ENCODE measurements at places on chromosomes 6 and 20.

- no peak for DNase-seq
These were observed 165.0 kb downstream of the MAFB start for GRCh38 chr20:40524071-40524470.

- DNase-seq: no peak
These were observed 4.9 kb upstream of the ADA start for GRCh38 chr20:44656448-44656847.

DNA sequence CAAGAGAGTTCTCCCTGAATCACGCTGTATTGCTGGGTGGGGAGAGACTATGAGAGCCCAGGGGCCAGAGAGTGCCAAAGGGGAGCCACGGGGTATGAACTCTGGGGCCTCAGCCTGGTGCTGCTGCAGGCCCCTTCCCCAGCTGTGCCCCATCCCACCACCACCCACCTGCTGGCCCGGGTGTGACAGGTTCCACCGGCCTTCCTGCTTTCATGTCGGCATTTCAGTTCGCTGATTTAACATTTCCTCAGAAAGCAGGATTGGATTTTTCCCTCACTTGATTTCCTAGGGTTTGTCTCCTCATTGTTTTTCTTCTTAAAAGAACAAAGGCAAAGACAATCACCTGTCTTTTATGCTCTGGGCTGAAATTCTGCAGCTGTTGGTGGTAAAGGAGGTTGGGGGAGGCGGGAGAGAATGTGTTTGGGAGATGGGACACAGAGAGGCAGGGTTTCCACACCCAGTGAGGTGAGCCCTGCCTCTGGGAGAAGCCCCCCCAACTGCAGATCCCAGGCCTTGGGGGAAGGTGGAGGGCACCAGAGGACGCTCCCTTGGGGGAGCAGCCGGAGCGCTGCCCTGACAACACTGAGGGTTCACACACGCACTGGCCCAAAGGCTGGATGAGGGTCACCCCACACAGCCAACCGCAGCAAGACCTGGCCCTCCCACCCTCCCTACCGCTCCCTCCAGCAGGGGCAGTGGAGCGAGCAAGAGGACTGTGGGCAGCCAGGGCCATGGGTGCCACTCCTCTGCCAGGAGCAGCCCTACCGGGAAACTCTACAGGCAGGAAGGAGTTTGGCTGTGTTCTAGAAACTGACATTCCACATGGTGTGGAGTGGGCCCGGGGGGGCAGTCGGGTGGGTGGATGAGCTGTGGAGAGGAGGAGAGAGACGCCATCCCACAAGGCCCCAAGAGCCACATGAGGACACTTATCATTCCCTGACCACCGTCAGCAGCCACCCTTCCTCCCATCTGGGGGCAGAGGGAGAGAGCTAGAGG, 10.5 kb upstream of the MLN start:
- no peak for DNase-seq

DNA sequence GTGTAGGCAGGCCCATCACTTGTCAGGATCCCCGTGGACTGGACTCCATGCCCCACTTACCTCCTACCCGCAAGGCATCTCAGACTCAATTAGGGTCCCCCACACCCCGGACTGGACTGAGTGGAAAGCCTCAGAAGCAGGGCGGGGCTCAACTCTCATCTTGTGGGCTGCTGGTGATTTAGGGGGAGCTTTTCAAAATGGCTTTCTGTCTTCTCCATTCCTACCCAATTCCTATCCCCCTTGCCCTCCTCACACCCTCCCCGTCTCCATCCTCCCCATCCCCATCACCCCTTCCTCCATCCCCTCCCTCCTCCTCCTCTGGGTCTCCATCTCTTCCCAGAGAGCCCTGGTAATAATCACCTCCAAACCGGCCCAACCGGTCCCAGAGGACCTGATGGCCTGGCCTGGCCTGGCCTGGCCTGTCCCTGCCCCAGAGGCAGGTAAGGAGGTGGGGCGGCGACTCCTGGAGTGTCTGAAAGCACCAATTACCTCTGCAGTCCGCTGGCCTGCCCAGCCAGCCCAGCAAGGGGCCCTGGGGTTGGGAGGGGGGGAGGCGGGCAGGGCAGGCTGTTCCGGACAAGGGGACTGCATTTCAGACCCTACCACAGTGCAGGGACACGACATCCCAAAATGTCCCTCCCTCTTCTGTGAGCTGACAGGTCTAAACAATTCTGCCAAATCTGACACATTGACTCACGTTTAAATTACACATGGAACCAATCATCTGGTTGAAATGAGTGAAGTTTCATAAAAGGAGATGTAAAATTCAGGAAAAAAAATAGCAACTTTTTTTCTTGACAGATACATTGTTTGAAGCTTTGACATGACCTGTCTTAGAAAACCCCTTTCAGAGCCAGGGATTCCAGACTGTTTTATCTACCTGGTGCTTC, 24.8 kb downstream of the MAFB start:
- DNase-seq: no peak

- no peak for DNase-seq
These were observed 27.3 kb downstream of the RIMS1 start for GRCh38 chr6:71913444-71914234.

- DNase-seq: no peak
These were observed 3.6 kb downstream of the PARD6B start for GRCh38 chr20:50734730-50735679.

DNA sequence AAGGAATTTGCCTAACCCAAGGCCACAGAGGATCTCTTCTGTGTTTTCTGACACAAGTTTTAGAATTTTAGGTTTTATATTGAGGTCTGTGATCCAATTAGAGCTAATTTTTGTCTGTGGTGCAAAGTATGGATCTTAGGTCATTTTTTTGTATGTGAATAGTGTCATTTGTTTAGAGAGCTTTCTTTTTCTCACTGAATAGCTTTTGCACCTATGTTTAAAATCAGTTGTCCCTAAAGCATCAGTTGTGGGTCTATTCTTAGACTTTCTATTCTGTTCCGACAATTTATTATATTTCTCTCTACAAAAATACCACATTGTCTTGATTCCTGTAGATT, 341 bp upstream of the MCM9 start:
- no peak for DNase-seq

DNA sequence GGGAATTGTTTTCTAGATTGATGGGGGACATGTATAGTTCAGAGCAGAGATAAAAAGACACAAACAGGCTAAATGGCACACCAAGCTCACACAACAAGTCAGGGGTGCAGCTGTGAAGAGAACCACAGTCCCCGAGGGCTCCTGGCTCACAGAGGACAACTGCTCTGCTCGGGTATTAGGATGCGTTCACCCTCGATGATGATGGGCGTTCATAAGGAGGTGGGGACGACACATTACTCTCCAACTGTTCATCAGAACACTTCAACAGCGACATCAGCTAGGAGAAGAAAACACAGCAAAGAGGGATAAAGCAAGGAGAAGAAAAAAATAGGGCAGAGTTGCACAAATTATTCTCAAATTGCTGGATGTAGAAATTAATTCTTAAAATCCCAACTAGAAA, 174.8 kb upstream of the RREB1 start:
- DNase-seq: no peak

DNA sequence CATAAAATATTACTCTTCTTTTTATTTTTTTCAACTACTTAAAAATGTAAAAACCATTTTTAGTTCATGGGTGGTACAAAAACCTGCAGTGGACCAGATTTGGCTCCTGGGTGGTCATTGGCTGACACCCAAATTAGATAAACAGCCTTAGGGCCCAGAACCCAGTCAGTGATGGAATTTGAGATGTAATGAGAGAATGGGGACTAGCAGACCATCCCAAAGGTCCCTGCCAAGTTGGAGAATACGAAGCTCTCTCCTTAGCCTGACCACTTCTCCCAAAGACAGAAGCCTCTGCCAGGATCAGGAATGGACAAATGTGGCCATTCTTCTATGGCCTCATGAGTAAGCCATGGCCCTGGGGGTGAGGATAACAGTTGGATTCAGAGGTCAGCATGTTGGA, 194.7 kb downstream of the NFATC2 start:
- DNase-seq: no peak

DNA sequence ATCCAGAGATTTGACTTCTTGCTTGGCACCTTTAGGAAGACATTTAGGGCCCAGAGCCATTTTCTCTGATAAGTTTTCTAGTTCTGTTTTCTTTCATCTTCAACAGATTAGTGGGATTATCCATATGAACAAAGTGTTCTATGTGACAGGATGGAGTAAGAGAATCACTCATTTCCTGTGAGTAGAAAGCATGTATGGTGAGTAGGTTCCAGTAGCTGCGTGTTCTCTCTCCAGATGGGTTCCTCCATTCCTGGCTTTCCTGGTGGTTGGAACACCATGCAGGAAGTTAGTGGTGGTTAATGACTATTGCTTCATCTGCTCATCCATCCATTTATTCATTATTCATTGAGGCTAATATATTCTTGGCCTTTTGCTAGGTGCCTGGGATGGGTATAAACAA, 54.0 kb downstream of the EFCAB8 start:
- DNase-seq: no peak

DNA sequence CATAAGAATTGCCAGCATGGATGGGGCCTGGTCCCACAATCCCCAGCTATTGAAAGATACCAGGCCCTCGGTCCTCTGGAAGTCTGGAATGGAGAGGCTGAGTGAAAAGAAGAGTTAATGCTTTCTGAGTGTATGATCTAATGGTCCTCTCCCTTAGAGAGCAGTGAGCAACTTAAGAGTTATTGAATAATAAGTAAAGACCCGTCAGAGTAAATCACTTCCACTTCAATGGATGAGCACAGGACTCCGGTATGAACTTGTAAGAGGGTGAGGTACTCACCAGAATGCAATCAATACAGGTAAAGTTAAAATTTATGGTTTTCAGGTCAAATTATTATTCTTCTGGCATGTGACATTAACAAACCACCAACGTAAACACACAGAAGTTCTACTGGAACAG, 39.9 kb downstream of the FAXC start:
- no peak for DNase-seq

- no peak for DNase-seq
These were observed 3.9 kb upstream of the TGM2 start for GRCh38 chr20:38168791-38169589.

DNA sequence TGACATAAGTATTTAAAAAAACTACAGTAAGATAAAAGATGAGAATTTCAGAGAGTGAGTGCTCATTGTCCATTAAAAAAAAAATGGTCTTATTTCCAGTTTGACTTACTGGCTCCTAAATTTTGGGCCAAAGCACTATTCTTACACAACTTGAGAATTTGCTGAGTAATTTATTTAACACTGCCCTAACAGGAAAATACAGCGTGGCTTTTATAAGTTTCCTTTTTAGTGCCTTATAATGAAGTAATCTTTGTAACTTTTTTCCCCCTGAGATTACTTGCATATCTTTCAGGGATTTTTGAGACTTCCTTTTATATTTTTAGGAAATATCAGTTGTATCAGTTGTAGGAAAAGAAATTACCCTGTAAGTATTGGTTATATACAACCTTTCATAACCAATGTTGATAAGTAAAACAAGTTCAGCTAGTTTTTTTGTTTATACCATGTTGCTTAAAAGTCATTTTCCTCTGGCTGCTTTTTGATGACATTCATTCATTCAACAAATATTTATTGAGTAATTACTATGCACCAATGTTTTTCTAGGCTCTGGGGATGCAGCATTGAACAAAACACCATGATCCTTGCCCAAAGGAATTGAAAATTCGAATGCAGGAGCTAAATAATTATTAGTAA, 106.4 kb upstream of the SGK1 start:
- DNase-seq: no peak

- DNase-seq: no peak
These were observed 348.0 kb upstream of the JARID2 start for GRCh38 chr6:14897831-14898230.

DNA sequence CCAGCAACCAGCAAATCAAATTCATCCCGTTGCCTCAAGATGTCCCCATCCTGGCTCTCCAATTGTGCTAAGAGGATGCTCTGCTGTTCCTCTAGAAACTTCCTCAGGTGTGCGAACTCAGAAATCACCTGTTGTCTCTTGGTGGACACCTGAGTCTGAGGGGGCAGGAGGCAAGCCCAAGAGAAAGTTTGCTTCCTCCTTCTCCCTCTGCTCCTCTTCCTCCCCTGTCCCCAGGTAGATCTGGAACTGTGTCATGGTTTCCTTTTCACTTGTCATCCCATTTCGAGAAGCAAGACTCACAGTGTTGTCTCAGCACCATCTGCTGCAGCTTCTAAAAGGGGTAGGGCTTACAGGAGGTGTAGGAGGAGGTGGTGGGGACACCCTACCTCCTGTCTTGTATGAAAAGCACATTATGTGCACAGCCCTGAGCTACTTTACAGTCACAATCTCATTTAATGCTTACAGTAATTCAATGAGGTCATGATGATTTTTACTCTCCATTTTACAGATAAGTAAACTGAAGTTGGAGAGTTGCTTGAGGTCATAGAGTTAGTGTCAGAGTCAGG, 2.5 kb downstream of the TRIM10 start:
- DNase-seq: no peak

DNA sequence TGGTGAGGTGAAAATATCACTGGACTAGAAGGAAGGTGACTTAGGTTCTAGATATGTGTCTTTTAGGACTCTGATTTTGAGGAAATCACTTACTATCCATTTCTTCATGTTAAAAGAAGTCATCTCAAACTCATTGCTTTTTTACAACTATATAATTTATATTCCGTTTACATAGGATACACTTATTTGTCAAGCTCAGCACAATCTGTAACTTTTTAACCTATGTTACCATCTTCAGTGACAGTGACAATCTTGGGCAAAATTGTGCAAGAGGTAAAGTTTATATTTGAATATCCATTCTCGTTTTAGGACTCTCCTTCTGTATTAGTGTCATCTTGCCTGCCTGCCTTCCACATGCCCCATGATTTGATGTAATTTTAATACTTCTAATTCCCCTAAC, 74.0 kb upstream of the FAM83B start:
- no peak for DNase-seq

GRCh38 chr6:5517796-5518195, 256.5 kb downstream of the FARS2 start:
- peak; percentile 23 for DNase-seq

GRCh38 chr6:160315310-160315709, 32.9 kb upstream of the SLC22A3 start:
- DNase-seq: no peak

GRCh38 chr6:152223636-152224035, 413.5 kb downstream of the SYNE1 start:
- no peak for DNase-seq

DNA sequence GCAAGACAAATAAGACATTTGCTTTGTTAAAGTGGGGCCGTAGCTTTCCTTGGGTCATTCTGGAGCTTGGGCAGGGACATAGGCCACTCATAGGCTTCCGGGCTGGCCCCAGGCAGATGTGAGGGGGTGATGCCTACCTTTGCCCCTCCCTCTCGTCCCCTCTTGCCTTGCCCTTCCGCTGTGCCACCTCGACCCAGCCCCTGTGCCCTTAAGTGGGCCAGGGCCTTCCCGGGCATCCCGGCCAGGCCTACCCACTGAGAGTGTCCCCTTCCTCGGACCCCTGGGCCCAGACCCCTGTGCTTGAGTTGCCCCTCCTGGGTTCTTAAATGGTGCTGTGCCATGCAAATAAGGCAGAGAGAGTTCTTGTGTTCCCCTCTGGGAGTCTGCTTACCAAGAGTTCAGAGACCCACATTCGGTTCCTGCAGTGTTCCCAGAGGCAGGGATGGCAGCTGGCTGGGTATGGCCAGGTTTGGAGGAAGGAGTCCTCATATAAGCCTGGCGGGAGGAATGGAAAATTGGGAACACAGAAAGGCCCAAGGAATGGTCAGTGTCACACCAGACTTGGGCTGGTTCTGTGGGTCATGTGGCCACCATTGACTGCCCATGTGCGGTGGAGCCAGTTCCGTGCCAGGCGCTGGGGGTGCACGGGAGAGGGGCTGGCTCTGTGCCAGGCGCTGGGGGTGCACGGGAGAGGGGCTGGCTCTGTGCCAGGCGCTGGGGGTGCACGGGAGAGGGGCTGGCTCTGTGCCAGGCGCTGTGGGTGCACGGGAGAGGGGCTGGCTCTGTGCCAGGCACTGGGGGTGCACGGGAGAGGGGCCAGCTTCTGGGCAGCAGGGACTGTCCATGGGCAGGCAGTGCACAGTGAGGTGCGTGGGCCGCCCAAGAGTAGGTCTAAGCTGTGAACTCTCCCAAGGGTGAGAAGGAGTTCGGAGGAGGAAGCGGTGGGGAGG, 173.5 kb upstream of the SNX9 start:
- no peak for DNase-seq

Measured in stimulated activated CD8-positive, alpha-beta memory T cell treated with anti-CD3 and anti-CD28 coated beads, Interleukin-15, amount 100 ng/mL, for 48 hours (primary cell).